ENCODE measurements at places on chromosomes 7 and 10.
A peak's percentile ranks its signal among the peaks of the same experiment; 100 is the strongest.

GRCh38 chr10:51617576-51618235 lies 81.7 kb downstream of the CSTF2T start:
- no peak for DNase-seq

- peak; percentile 51 for DNase-seq
Observed at GRCh38 chr10:44963772-44964633, 4.4 kb downstream of the RASSF4 start.

GRCh38 chr7:38000272-38000671 lies 79.8 kb downstream of the EPDR1 start:
- DNase-seq, result no peak

DNA sequence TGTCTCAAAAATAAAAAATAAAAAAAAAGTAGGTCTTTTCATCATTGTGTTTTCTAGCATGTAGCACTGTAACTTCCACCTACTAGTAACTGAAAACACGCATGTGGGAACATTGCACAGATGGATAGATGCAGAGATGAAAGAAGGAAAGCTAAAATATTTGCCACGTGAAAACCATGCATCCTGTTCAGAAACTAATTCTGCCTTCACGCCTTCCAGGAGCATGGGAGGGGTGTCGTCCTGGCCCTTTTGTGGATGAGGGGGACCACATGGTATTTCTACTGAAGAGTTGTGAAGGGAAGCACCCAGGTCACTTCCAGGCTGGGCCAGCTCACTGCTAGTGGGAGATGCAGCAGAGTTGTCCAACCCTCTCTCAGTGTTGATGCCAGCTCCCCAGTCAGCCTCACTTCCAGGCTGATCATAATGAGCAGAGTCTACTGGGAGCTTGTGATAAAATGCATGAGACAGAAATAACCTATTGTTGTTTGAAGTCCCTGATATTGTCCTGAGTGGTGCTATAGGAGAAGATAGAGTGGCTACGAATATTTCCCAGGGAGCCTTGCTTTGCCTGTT lies 287.1 kb upstream of the CELF2 start:
- DNase-seq, result no peak

DNA sequence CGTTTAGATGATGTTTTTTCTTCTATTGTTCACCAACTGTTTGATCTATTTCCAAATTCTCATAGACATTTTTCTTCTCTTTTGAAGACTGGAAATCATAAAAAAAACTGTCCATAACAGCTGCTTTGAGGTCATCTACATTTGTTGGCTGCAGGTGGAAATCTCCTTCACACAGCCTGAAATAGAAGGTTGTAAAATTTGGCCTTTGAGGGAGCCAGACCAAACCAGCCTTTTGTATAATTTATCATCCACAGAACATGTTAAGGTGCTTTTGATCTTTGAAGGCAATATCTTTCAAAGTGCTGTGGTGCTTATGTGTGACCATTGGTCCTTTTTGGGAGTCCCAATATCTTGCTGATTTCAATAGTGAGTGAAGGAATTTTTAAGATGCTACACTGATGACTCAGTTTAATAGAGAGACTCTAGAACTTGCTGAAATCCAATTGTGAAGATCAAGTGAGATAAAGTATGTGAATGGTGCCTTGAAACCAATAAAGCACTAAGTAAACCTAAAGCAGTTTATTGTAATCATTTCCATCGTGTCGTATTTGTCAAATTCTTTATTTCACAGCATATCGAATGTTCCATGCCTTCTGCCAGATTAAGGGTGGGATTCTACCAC lies 5.4 kb downstream of the FERD3L start:
- DNase-seq, result no peak

GRCh38 chr7:73779517-73779916 lies 9.4 kb upstream of the CLDN3 start:
- no peak for DNase-seq

- no peak for DNase-seq
Observed at GRCh38 chr10:95355301-95355700, 64.5 kb upstream of the PDLIM1 start.

GRCh38 chr10:5818894-5819293 lies 5.7 kb upstream of the GDI2 start:
- DNase-seq, result no peak

- DNase-seq, result no peak
Observed at GRCh38 chr7:110718503-110719205, 372.3 kb upstream of the LRRN3 start.

GRCh38 chr10:19788075-19788686 lies 28.1 kb upstream of the PLXDC2 start:
- DNase-seq, result peak; percentile 7

DNA sequence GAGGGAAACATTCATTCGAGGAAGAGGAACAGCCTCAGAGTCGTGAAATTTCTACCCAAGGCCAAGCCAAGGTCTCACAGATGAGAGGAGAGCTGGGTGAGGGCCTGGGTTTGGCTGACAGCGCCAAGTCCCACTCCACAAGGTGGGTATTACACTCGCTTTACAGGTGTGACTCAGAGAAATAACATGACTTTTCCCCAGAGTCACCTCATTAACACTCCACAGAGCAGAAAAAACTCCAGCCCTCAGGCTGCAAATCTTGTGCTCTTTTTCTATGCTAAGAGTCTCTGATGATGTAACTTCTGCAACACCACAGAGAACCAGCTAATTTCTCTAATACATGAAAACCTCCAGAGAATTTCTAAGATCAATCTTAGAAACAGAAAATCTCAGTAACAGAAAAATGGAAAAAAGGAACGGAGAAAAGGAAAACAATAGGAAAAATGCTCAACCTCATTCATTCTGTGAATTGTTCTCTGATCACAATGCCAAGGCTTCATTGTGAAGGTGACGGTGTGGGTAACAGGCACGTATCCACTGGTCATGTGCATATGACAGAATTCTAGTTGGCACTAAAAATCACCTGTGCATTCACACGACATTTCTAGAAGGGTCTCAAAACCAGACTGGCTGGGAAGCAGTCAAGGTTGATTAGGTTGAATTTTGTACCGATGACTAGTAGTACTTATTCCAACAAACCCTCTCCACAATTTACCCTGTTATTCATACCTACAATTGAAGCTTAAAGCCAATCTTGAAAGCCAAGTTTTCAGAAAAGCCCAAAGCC lies 20.3 kb downstream of the YWHAG start:
- no peak for DNase-seq

- DNase-seq, result no peak
Observed at GRCh38 chr7:102454468-102454867, 10.2 kb downstream of the ALKBH4 start.

- DNase-seq, result no peak
Observed at GRCh38 chr7:139716156-139716942, 61.4 kb downstream of the HIPK2 start.

DNA sequence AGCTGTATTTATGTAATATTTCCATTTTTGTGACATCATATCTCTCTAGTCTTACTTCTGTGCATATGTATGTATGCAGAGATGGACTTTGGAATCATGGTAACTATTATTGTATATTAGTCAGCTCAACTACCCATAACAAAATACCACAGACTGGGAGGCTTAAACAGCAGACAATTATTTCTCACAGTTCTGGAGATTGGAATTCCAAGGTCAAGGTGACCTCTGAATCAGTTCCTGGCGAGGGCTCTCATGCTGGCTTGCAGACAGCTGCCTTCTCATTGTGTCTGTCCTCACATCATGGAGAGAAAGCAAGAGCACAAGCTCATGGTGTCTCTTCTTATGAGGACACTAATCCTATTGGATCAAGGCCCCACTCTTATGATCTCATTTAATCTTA lies 79.1 kb downstream of the RAMP3 start:
- no peak for DNase-seq

GRCh38 chr10:86292462-86293395 lies 73.9 kb downstream of the GRID1 start:
- DNase-seq, result no peak

- no peak for DNase-seq
Observed at GRCh38 chr10:76036962-76037361, 605.5 kb downstream of the LRMDA start.

GRCh38 chr7:30464231-30464671 lies 14.3 kb downstream of the NOD1 start:
- no peak for DNase-seq

- DNase-seq, result no peak
Observed at GRCh38 chr7:113715981-113716856, 202.6 kb downstream of the PPP1R3A start.

GRCh38 chr7:158113321-158114025 lies 474.1 kb downstream of the PTPRN2 start:
- DNase-seq, result no peak

GRCh38 chr10:100346351-100346764 lies 675 bp upstream of the SCD start:
- peak; percentile 73 for DNase-seq

DNA sequence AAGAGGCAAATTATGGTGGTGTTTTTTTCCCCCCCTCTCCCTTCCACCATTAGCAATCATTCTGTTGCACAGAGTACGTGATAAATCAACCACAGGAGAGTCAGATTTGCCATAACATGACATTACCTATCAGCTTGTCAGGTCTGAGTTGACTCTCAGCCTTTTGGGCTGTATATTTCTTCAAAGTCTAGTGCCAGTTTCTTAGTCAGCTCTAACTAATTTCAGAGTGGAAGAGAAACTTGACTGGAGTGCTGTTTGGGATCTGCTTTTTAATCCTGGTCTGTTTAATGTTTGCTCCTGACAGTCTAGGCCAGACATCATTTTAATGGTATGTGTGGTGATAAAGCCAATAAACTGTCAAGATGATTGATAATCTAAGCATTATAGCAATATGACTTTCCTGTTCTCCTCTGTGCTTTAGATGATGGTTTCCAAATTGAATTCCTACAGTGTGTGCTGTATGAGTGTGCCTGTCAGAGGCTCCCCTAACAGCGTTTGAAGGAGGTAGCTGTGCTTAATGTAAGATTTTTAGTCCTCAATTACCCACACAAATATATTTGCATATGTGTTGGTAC lies 76.9 kb downstream of the LRMDA start:
- DNase-seq, result peak; percentile 75

DNA sequence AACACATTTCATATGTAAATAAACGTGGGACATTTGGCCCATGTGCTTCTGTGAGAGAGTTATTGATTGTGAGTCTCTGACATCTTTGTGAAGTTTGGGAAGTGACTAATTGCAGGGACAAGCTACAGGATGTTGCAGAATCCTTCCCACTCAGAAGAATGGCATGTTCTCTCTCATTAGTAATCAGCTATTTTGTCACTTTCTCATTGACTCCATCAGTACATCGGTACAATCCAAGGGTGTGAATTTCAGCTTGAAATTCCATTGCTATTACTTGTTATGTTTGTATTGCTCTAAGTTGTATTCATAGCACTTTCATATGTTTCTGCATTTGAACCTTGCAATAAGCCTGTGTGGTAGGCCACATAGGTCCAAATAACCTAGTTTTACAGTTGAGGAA lies 100.0 kb upstream of the KCNMA1 start:
- DNase-seq, result peak; percentile 97

DNA sequence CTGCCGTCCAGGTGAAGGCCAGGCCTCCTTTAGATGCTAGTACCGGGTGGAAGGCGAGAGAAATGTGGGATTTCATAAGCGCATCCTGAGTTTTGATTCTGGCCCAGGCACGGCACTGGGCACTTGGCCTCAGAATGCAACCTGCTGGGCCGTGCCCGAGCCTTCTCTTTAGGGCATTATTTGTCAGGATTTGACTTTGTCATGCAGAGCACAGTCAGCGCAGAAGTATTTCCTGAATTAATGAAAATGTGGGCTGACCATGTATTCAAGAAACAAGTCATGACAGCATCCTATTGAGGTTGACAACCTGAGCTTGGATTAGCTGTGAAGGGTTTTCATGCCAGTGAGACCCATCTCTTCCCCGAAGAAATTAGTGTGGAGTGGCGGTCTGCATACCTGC lies 34.4 kb downstream of the RCC1L start:
- no peak for DNase-seq

Data from skeletal muscle cell (primary cell).